ENCODE measurements at places on chromosomes 13 and 19. TPM values are rescaled to one million over a fixed set of nuclear protein-coding genes. Genes with fewer than 3 reads are reported as not detected.

CNFN gene
- 1.5 TPM for total RNA-seq

ADAMTSL5 gene
- total RNA-seq = 4.6 TPM

F2RL3 gene
- total RNA-seq = not detected

- no peak for DNase-seq
- H3K36me3 ChIP-seq = no peaks in the 10 kb centered on the region
- H3K27me3 ChIP-seq = no peaks in the 10 kb centered on the region
- no peaks in the 10 kb centered on the region for H3K4me1 ChIP-seq
- H3K4me3 ChIP-seq = no peak overlapping the region
Observed at GRCh38 chr19:6868351-6868750, 19.0 kb upstream of the ADGRE1 start.

GRCh38 chr19:17323964-17324332 lies 10.7 kb downstream of the ANO8 start:
- H3K27ac ChIP-seq = no peak overlapping the region
- no peak for DNase-seq
- peaks cover 11% of the 10 kb centered on the region for H3K4me1 ChIP-seq
- peaks cover 3% of the 10 kb centered on the region for H3K27me3 ChIP-seq
- H3K4me3 ChIP-seq = no peak overlapping the region

- H3K27me3 ChIP-seq = peaks cover 25% of the 10 kb centered on the region
- H3K4me1 ChIP-seq = peaks cover 13% of the 10 kb centered on the region
- peak overlapping the region; percentile 47 for H3K27ac ChIP-seq
- peak overlapping the region; percentile 80 for H3K4me3 ChIP-seq
Observed at GRCh38 chr19:489418-490196, 6.7 kb upstream of the MADCAM1 start.

DNA sequence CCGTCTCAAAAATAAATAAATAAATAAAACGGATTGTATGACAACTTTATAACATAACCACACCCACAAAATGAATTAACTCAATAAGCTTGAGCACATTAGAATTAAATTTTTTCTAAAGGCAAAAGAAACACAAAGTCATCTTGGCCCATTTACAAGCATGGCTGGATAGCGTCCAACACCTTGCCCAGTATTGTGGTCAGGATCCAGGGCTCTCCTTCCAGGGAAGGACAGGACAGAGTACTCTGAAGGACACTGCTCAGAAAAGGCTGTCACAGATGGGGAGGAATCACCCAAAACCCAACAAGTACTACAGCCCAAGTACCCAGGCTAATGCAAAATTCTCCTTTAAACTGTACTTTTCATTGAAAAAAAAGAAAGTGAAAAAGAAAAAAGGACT lies 27.1 kb downstream of the SUGP2 start:
- no peak overlapping the region for H3K27ac ChIP-seq

DNA sequence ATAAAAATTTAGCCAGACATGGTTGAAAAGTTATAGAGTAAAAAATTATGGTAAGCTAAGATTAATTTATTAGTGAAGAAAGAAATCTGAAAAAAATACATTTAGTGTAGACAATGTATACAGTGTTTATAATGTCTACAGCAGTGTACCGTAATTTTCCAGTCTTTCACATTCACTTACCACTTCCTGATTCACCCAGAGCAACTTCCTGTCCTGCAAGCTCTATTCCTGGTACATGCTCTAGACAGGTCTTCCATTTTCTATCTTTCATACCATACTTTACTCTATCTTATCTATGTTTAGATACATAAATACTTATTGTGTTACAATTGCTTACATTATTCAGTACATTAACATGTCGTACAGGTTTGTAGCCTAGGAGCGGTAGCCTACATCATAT lies 1387.8 kb upstream of the ATXN8OS start:
- no peak for DNase-seq
- no peaks in the 10 kb centered on the region for H3K36me3 ChIP-seq
- H3K27me3 ChIP-seq = no peaks in the 10 kb centered on the region
- no peak overlapping the region for H3K4me3 ChIP-seq
- peaks cover 6% of the 10 kb centered on the region for H3K4me1 ChIP-seq
- no peak overlapping the region for H3K27ac ChIP-seq

GRCh38 chr19:1172353-1173158 lies 1.5 kb downstream of the SBNO2 start:
- H3K27me3 ChIP-seq = no peaks in the 10 kb centered on the region
- peak overlapping the region; percentile 80 for H3K4me3 ChIP-seq
- DNase-seq = no peak
- no peaks in the 10 kb centered on the region for H3K36me3 ChIP-seq
- H3K4me1 ChIP-seq = peaks cover 35% of the 10 kb centered on the region

- no peaks in the 10 kb centered on the region for H3K36me3 ChIP-seq
- H3K27me3 ChIP-seq = no peaks in the 10 kb centered on the region
- no peak for DNase-seq
- H3K27ac ChIP-seq = no peak overlapping the region
- H3K4me3 ChIP-seq = no peak overlapping the region
- H3K4me1 ChIP-seq = peaks cover 13% of the 10 kb centered on the region
Observed at GRCh38 chr19:31171936-31172335, 177.3 kb downstream of the TSHZ3 start.

GRCh38 chr19:3283246-3283751 lies 58.8 kb downstream of the CELF5 start:
- H3K4me3 ChIP-seq = no peak overlapping the region
- no peaks in the 10 kb centered on the region for H3K36me3 ChIP-seq
- H3K4me1 ChIP-seq = no peaks in the 10 kb centered on the region

- no peaks in the 10 kb centered on the region for H3K27me3 ChIP-seq
- peaks cover 28% of the 10 kb centered on the region for H3K4me1 ChIP-seq
- H3K4me3 ChIP-seq = no peak overlapping the region
- peak overlapping the region; percentile 78 for H3K27ac ChIP-seq
- DNase-seq = no peak
- no peaks in the 10 kb centered on the region for H3K36me3 ChIP-seq
Observed at GRCh38 chr13:106241974-106242953, 293.2 kb downstream of the EFNB2 start.

GRCh38 chr13:94901070-94901469 lies 188.7 kb upstream of the SOX21 start:
- H3K36me3 ChIP-seq = no peaks in the 10 kb centered on the region
- no peak overlapping the region for H3K27ac ChIP-seq
- DNase-seq = no peak
- H3K4me1 ChIP-seq = no peaks in the 10 kb centered on the region
- H3K4me3 ChIP-seq = no peak overlapping the region
- H3K27me3 ChIP-seq = peaks cover 29% of the 10 kb centered on the region

DNA sequence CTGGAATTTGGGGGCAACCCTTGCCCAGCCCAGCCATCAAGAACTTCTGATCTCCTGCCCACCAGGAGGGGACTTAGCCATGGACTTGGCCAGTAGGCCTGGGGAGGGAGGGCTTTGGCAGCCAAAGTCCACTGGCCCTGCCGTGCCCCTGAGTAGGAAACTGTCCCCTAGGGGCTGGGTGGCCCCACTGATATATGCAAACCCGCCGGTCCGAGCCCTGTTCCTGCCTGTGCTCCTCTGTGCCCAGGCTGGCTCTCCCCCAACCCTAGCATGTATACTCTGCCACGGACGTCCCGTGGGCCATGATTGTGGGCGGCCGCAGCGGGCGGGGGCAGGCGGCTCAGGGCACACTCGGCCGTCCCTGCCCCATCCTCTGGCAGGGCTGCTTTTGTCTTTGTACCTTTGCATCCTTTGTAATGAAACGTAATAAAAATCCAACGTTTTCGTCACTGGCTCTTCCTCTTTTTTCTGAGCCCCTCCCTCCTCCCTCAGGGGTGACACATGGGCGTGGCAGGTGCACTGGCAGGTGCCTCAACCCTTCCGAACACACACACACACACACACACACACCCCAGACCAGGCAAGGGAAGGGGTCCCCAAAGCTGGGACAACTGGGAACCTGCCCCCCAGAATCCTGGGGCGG lies 9.1 kb downstream of the COMP start:
- no peak for DNase-seq
- H3K27me3 ChIP-seq = peaks cover 74% of the 10 kb centered on the region

GRCh38 chr13:50126263-50126992 lies 111.2 kb downstream of the KCNRG start:
- peak overlapping the region; percentile 66 for H3K4me3 ChIP-seq
- peak overlapping the region; percentile 59 for H3K27ac ChIP-seq
- peaks cover 48% of the 10 kb centered on the region for H3K4me1 ChIP-seq
- DNase-seq = peak; percentile 38

GRCh38 chr19:50555450-50556281 lies 12.6 kb downstream of the LRRC4B start:
- no peak for DNase-seq
- H3K27ac ChIP-seq = no peak overlapping the region
- peak overlapping the region; percentile 91 for H3K4me3 ChIP-seq
- no peaks in the 10 kb centered on the region for H3K36me3 ChIP-seq
- peaks cover 89% of the 10 kb centered on the region for H3K27me3 ChIP-seq
- H3K4me1 ChIP-seq = peaks cover 17% of the 10 kb centered on the region

- no peak overlapping the region for H3K27ac ChIP-seq
- peaks cover 5% of the 10 kb centered on the region for H3K4me1 ChIP-seq
- DNase-seq = no peak
- no peaks in the 10 kb centered on the region for H3K27me3 ChIP-seq
Observed at GRCh38 chr13:92590503-92590908, 636.1 kb upstream of the GPC6 start.

All from mesothelial cell of epicardium (in vitro differentiated cells).